Progenitor cell of endocrine pancreas (in vitro differentiated cells): ENCODE measurements at places on chromosomes 13 and 19.

- no peak for DNase-seq
Measured at GRCh38 chr13:32165796-32166195, 134.2 kb downstream of the FRY start.

DNA sequence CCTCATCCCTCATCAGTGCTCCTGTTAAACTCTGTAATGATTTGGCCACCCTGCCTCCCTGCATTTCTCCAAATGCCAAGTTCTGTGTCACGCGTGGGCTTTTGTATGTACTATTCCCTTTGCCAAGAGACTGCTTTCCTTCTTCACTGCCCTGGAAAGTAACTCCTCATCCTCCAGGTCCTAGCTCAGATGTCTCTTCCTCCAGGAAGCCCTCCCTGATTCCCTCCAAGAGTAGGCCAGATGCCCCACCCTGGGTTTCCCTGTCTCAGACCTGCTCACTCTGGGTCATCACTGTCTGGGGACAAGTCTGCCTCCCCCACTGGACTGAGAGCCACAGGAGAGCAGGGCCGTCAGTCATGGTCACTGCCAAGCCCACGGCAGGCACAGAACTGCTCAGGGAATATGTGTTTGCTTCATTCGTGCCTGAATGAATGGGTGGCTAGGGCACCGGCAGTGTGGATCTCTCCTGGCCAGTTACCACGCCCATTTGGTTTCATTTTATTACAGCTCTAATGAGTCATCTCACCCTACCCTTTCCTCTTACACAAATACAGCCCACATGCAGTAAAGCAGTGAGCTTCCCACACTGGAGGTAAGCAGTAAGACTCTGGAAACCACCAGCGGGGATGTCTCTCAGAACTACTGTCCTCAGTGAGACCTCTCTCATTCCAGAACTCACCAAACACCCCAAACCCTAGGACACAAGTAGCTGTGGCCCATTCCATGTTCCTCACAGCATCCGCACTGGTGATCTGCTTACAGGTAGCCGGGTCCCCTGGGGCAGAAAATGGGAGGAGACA lies 12.1 kb upstream of the GPR4 start:
- no peak for DNase-seq

GRCh38 chr19:16645140-16645539 lies 14.8 kb downstream of the SMIM7 start:
- DNase-seq, result no peak

DNA sequence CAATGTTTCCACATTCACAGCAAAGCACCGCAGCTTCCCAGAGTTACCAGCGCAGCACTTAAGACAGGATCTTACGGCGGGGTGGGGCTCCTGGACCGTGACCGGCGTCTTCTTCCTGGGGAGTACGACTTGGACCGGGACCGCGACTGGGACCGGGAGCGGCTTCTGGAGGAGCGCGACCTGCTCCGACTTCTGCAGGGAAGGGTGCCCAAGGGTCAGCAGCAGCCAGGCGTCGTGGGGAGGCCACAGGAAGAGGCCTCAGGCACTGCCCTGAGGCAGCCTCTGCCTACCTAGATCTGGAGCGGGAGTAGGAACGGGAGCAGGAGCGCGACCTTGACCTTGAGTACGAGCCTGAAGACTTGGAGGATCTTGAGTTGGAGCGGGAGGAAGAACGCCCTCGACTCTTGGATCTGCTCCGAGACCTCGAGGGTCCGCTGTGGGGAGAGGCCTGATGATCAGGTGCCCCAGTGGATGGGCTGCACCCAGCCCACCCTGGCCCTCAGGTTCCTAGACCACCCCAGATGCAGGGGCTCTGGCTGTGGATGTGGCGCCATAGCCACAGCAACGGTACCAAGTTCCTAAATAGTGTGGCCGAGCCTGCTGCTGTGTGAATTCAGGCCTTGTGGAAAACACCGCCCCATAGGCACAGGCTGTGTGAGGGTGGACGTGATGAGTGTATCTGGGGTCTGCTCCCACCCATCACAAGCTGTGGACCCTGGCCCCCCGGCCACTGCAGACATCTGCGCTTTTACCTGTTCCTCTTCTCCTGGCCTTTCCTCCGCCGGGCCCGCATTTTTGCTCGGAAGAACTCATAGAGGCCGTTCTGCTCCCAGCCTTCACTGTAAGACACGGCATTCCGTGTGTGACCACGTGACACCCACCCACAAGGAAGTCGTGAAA lies 21.9 kb downstream of the CHERP start:
- DNase-seq, result no peak

DNA sequence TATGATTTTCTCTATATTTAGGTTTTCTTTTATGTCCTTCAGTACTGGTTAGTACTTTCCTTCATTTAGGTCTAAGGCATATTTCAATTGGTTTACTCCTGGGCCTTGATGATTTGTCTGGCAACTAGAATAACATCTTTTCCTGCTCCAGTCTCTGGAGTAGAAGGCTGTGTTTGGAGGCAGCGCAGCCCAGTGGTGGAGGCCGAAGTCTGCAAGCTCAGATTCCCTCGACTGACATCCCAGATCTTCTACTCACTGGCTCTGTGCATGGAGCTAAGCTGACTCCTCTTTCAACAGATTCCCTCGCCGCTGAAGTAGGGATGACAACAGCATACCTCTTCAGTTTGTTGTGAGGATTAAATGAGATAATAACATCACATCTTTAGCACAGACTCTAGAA lies 141.0 kb downstream of the RAP2A start:
- no peak for DNase-seq

DNA sequence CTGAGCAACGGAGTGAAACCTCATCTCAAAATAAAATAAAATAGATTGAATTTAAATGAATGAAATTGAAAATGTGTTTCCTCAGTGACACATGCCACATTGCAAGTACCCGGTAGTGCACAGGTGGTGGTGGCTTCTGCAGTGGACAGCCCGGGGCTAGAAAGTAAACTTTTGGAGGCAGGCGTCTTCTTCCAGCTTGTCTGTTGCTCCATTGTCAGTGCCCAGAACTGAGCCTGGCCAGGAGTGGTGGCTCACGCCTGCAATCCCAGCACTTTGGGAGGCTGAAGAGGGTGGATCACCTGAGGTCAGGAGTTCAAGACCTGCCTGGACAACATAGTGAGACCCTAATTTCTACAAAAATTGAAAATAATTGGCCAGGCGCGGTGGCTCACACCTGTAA lies 5.7 kb downstream of the MYH14 start:
- no peak for DNase-seq

DNA sequence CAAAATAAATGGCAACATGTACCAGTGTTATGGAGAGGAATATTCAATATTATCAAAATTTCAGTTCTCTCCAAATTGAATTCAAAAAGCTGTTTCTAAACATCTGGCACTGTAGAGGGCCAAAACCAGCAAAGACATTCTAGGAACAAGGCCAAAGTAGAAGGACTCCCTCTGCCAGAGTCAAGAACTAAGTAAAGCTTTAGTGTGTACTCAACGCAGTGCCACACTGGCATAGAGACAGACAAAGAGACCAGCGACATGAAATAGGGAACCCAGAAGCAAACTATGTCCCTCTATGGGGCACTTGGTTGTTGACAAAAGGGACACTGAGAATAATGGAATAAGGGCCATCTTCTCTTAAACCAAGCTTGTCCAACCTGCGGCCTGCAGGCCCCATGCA lies 15.6 kb downstream of the SCGB2B2 start:
- no peak for DNase-seq

GRCh38 chr13:88472316-88472715 lies 801.1 kb downstream of the SLITRK5 start:
- DNase-seq, result no peak

GRCh38 chr13:55341891-55342290 lies 1798.8 kb upstream of the PRR20A start:
- DNase-seq, result no peak
